ENCODE measurements at places on chromosomes 13 and 19. TPM values are rescaled to one million over a fixed set of nuclear protein-coding genes. Genes with fewer than 3 reads are reported as not detected.

GRCh38 chr19:4455719-4456475 lies 1.7 kb downstream of the UBXN6 start:
- peaks cover 19% of the 10 kb centered on the region for H3K4me1 ChIP-seq
- peak overlapping the region; percentile 81 for H3K27ac ChIP-seq
- no peak for DNase-seq

DNA sequence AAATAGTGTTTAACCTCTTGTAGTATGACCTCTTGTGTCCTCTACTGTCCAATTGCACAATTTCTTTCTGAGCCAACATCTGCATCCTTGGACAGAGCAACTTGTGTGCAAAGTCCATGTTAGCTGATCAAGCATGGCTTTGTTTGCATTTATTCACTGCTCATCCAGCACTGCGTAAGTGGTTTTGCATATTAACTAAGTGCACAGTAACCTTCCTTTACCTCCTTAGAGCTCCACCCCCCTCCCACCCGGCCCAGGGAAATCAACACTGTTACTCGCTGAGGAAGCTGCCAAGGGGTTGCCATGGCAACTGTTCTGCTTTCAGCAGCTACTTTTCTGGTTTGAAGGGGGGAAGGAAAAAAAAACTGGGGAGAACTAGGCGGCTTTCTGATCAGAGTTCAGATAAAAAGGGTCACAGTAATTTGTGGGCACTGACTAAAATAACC lies 153.5 kb upstream of the KLF12 start:
- H3K27ac ChIP-seq: peak overlapping the region; percentile 30
- H3K36me3 ChIP-seq: no peaks in the 10 kb centered on the region
- peak overlapping the region; percentile 59 for H3K4me3 ChIP-seq
- peaks cover 66% of the 10 kb centered on the region for H3K4me1 ChIP-seq
- DNase-seq: peak; percentile 88

- H3K27me3 ChIP-seq: no peaks in the 10 kb centered on the region
- DNase-seq: no peak
- H3K27ac ChIP-seq: no peak overlapping the region
- H3K36me3 ChIP-seq: no peaks in the 10 kb centered on the region
Observed at GRCh38 chr13:60933638-60934037, 482.0 kb downstream of the PCDH20 start.

Gene VMAC
- 3.3 TPM for total RNA-seq

GRCh38 chr19:19303411-19303810 lies 16.9 kb downstream of the SUGP1 start:
- peaks cover 14% of the 10 kb centered on the region for H3K36me3 ChIP-seq
- no peak overlapping the region for H3K4me3 ChIP-seq
- no peak overlapping the region for H3K27ac ChIP-seq
- H3K27me3 ChIP-seq: no peaks in the 10 kb centered on the region

DNA sequence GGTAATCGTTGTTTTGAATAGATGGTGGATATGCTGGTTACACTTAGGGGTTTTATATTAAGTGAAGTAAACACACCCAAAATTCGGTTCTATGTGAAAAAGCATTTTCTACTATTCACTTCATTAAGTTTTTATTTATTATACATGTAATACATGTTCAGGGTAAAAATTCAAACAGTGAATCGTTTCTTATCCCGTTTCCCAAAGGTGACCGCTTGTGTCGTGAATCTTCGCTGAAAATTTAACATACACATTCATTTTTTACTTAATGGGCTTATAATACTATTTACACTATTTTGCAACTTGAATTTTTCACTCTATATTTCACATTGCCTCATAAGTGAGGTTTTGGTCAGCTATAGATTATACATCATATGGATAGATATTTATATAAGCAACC lies 24.5 kb downstream of the IPO5 start:
- H3K4me3 ChIP-seq: peak overlapping the region; percentile 88
- DNase-seq: no peak
- peaks cover 11% of the 10 kb centered on the region for H3K36me3 ChIP-seq
- peaks cover 46% of the 10 kb centered on the region for H3K4me1 ChIP-seq
- no peaks in the 10 kb centered on the region for H3K27me3 ChIP-seq
